Hematopoietic multipotent progenitor cell (in vitro differentiated cells): ENCODE measurements at places on chromosomes 1 and 21. TPM values are rescaled to one million over a fixed set of nuclear protein-coding genes. Genes with fewer than 3 reads are reported as not detected.

DNA sequence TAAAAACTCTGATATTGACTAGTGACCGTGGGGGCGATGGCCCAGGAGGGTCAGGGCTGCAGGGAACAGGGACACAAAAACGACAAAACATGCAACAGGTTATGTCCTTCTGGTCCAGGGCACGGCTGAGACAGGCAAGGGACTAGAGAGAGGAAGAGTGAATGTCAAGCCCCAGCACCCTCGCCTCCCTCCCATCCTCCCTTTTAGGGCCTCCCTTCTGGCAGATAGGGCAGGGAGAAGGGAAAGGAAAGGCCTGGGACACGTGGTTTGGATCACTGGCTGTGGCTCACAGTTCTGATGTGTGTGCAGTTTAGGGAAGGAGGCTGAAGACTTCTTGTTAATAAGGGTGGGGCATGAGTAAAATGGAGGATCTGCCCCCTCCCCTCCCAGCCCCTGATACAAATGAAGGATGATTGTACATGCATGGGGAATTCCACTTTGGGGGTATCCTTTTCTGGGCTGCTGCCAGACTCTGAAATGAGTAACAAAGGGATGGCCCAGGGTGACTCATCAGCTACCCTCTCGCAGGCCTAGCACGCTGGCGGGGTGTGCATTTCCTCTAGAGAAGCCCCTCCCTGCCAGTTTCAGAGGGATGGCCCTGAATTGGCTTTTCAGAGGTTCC, 14.2 kb downstream of the CAPN2 start:
- peak; percentile 98 for DNase-seq

The TCEA3 gene
- total RNA-seq = not detected

DNA sequence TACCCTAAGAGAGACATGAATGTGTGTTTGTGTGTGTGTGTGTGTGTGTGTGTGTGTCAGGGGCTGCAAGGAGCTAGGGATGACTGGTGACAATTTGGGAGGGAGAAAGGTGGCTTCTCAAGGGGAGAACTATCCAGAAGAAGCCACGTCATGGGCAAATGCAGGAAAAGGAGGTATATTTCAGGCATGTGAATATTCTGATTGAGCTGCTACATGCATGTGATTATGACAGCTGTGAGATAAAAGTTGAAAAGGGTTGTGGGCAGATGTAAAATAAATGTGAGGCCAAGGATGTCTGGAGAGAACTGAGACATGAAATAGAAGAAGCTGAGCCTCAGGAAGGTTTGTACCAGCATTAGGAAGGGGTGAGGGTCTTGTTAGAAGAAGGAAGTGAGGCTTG, 4.5 kb downstream of the CYP4A11 start:
- no peak for DNase-seq

- no peak for DNase-seq
Measured at GRCh38 chr1:1132956-1133750, 17.3 kb upstream of the C1orf159 start.

DNA sequence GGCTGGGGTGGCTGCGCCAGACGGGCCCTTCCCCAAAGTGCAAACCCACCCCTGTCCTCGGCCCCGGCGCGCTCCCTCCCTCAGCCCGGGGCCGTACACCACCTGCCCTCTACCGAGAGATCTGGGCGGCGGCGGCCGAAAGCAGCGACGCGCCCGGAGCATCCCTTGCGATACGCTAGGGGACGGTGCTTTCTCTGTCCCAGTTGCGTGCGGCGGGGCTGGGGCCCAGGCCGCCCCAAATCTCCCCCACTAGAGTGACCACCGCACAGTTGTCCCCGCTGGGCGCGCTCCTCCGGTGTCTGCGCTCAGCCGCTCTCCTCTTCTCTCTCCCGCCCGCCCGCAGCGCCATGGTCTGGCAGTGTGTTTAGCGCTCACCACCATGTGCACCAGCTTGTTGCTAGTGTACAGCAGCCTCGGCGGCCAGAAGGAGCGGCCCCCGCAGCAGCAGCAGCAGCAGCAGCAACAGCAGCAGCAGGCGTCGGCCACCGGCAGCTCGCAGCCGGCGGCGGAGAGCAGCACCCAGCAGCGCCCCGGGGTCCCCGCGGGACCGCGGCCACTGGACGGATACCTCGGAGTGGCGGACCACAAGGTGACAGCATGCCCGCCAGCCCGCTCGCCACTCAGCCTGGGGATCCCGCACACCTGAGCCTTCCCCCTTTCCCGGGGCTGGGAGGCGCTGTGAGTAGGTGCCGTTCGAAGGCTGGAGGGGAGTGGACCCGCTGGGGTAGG, 1.0 kb downstream of the ST6GALNAC5 start:
- no peak for DNase-seq

DNA sequence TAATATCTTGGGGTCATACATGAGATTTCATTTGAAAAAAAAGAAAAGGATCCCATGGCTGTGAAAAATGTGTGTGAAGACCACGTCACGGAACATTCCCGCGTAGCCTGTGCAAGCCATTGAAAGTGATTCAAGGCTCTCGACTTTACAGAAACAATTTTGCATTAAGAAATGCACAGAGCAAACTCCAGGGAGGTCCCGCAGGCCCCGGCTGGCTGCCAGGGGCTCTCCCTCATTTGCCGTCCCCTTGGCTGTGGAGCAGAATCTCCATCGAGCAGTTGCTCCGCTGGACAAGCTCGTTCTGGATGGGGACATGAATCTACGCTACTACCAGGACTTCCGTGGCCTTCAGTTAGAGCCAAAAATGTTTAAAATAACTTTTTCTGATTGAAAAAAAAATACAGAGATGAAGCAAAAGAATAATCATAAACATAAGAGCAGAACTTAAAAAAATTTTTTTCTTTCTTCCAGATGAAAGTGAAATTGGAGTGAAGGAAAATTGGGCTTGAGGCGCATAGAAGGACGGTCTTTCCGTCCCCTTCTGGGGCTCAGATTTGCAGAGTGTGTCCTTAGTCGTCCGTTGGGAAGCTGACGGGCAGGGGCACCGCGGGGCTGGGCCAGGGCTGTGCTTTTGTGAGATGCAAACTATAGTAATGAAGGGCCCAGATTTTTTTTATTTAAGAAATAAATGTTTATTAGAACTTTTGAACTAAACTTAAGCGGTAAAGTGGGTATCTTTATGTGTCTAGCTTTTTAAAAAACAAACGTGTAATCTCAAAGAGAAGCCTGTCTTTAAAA, 68.1 kb upstream of the ARHGEF16 start:
- DNase-seq = no peak
